NCI-H1048 (cell line): ENCODE measurements at places on chromosomes 11 and 22.
A peak's percentile ranks its signal among the peaks of the same experiment; 100 is the strongest.

DNA sequence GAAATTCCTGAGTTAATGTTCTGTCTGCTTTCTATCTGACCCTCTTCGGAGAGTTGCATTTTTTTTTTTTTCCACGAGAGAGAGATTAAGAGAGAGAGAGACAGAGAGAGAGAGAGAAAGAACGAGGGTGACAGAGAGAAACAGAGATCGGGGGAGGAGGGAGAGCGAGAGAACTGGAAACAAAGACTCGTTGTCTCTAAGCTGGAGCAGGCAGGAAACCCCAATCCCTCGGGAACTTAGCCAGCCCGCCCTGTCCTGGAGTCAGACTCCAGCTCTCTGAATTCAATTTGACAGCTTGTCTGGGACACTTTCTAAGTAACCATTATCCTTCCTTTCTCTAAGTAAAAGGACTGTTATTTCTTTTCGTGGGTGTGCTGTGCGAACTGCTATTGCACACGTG lies 76.9 kb downstream of the KCNJ1 start:
- peak; percentile 38 for DNase-seq

DNA sequence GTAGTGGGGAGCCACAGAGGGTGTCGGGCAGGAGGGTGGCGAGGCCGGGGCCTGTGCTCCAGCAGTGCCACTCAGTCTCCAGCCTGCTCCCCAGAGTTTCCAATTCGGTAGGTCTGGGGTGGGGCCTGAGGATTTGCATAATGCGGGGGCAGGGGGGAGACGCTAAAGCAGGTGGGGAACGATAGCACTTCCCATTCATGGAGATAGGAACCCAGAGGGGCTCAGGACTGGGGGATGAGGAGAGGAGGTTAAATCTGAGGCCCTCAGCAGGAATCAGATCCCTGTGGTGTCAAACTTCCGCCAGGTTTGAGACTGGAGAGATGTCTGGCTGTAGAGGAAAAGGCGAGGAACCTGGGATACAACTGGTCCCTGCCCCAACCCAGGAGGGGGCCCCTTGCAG lies 29.8 kb downstream of the WNT11 start:
- no peak for DNase-seq

GRCh38 chr11:61828379-61828628 lies 204 bp downstream of the FADS2 start:
- no peak for DNase-seq

DNA sequence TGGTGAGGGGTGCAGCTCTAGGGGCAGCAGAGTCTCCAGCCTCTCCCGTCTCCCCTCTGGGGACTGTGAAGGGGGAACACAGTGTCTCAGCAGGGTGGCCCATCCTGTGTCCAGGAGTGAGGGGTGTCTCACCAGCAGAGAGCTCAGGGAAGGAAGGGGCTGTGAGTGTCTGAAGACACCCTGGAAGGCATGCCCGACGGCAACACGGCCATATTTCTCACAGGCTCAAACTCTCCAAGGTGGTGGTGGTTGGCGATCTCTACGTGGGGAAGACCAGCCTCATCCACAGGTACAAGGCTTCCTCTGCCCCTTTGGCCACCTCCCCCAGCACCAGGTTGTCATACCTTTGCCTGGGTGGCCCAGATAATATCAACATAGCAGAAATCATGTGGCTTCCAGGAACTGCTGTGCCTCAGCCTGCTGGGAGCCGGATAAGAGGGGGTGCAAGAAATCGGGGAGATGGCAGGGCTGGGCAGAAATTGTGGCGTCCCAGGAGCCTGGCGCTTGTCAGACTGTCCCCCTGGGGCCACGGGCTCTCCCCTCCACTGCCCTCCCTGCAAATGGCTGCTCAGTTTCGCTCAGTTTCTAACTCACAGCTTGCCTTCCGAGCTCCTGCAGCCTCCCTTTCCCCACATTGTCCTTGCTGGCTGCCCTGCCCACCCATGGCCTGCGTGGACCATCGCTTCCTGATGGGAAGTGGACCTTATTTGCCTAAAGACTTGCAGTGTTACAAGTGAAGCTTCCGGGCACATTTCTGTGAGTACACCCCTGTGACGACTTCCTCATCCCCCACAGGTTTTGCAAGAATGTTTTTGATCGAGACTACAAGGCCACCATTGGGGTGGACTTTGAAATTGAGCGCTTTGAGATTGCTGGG lies 7.2 kb downstream of the RAB36 start:
- DNase-seq: no peak

DNA sequence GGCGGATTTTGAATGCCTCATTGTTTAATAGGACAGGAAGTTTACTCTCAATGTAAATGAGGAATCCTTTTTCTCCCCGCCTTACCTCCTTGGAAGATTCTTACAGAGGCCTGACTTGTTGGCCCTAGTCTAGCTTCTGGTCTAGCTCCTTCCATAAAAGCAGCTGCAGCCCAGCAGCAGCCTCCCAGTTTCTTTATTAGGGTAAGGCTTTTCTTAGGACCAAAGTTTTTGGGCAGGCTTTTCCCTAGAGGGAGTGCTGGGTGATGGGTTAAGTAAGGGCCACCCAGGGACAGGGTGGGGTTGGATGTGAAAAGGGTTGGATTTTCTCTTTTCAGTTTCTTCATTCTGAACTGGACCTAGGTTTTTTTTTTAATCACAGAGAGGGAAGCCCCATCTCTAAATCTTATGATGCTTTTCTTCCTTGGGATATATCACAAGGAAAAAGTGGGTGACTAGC lies 49.7 kb downstream of the LIF start:
- DNase-seq: no peak

- DNase-seq: no peak
These were observed 60.9 kb downstream of the ST14 start for GRCh38 chr11:130220311-130221035.

DNA sequence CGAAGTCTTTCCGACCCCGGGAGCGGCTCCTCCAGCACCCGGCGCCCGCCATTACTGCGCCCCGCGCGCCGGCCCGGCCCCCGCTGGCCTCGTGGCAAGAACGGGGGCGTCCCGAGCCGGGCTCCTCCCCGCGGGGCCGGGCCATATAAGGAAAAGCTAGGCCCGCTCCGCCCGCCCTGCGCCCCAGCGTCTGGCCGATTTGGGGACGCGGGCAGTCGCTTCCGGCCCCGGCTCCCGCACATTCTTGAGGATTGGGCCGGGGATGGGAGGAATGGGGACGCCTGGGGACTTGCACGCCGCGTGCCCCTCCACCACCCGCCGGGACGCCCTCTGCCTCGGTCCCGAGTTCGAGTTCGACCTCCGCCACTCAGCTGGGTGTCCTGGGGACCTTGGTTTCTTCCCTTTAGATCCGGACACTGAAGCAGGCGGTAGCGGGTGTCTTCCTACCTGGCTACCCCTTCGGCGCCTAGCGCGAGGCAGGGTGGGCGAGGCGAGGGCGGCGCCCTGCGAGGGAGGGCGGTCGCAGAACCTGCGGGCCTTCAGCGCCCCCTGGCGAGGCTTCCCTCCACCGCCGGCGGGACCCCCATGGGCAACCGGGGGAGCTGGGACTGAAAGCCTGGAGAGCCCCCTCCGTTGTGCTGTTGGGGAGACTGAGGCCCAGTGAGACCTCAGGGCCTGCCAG lies 3.8 kb downstream of the SMTN start:
- peak; percentile 42 for DNase-seq
